Left cardiac atrium (tissue), 4 donors: ENCODE measurements at places on chromosomes 12 and 14.

DNA sequence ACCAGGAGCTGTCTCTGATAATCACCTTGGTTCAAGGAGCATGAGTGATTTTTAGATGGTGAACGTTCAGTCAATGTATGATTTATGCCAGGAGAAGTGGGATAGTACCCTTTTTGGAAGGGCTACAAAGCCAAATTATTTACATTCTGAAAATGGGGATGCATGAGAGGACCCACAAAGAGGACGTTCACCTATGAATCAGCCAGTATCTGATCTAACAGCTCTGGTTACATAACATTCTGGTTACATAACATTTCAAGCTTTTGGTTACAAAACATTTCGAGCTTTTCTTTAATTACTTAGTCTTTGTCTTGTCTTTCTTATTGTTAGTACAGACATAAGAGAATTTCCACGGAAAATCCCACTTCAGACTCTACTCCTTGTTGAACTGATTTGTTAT is 68.8 kb downstream of the SLCO1A2 start:
- DNase-seq, result no peak

- DNase-seq, result peak; percentile 99
Measured at GRCh38 chr14:35826218-35826951, at the start of gene BRMS1L. Gene BRMS1L, plus strand, starts transcription at chr14:35826338. Its CDS starts 179 bp downstream, at chr14:35826517.

- no peak for DNase-seq
Measured at GRCh38 chr14:56810147-56810719, at the start of gene OTX2. Gene OTX2, minus strand, starts transcription at chr14:56810479. Its CDS starts 5,023 bp downstream, at chr14:56805456.

GRCh38 chr12:113852264-113852663 is 113.9 kb downstream of the RBM19 start:
- DNase-seq, result no peak

DNA sequence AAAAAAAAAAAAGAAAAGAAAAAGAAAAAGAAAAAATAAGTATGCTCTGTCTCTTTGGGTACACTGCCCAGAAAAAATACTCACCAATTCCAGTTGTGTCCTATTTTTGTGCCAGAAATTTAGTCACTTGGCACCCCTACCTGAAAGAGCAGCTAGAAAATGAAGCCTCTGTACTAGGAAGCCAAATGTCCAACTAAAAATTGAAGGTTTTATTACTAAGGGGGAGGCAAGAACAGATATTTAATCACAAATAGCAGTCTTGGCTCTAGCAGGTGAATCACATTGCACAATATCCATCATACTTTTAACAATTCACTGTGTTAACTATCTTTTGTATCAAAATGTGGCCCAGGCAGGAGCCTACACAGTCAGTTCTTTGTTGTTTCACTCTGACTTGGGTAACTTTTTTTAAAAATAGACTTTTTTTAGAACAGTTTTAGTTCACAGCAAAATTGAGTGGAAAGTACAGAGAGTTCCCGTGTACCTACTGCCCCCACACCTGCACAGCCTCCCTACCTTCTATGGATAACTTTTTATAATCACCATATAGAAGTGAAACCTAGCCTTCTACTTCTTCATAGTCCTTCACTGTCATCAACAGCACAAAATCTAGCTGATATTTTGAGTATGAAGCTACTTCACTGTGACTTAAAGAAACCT is 87.1 kb upstream of the ATF7IP start:
- DNase-seq, result no peak
